COLO829 (cell line): ENCODE measurements at places on chromosomes 1 and 21.

- no peak for DNase-seq
These were observed 9.6 kb upstream of the BGLAP start for GRCh38 chr1:156232201-156232894.

- DNase-seq = no peak
These were observed 39.9 kb downstream of the ACP6 start for GRCh38 chr1:147630447-147630846.

GRCh38 chr1:84757301-84757700 lies 67.0 kb upstream of the SSX2IP start:
- DNase-seq = no peak

DNA sequence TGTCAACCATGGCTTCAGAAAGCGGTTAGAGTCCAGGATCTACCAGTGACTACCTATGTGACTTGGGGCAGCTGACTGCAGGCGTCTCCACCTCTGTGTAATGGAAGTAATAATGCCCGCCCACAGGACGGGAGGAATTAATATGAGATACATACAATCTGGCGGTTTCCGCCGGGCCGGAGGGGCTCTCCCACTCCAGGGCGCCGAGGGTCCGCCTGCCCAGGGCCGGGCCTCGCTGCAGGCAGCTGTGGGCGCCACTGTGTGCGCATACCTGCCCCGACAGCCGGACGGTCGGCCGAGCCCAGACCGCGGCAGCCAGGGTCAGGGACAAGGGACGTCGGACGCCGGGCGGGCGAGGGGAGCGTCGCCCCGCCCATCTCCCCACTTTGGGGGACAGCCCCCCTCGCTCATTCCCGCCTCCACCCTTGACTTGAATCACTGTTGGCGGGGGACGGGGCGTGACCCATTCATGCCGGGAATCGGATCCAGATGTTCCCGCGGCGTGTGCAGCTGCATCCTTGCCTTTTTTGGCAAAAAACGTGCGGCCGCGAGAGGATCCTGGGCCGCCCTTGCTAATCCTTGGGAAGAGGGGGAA lies 6.0 kb upstream of the SF3A3 start:
- no peak for DNase-seq

DNA sequence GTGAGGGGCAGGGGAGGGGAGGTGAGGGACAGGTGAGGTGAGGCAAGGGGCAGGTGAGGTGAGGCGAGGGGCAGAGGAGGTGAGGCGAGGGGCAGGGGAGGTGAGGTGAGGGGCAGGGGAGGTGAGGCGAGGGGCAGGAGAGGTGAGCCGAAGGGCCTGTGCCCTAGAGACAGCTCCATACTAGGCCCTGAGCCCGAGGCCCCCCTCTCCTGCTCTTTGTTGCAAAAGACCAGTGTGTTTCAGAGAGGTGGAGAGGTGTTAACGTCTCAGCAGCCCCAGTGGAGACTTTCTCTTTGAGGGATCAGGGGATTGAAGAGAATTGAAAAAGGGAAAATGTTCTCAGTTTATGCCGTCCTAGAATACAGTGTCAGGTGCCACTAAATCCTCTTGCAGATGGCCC lies 44.2 kb downstream of the EPHB2 start:
- no peak for DNase-seq

DNA sequence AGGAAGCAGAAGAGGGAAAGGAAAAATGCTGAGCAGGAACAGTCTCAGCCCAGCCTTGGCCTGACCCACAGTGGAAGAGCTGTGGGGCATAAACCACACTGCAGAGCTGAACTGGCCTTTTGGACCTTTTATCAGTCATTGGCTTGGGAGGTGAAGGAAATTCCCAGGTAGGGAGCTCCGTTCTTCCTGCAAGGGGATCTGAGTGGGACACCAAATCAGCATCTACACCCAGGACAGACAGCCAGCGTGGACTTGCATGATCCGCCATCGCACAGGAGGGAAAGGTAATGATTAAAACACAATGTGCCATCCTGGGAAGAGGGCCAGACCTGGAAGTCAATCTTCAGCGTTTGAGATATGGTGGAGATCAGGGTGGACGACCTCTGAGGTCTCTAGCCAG lies 1.2 kb upstream of the MTFR1L start:
- DNase-seq = no peak

DNA sequence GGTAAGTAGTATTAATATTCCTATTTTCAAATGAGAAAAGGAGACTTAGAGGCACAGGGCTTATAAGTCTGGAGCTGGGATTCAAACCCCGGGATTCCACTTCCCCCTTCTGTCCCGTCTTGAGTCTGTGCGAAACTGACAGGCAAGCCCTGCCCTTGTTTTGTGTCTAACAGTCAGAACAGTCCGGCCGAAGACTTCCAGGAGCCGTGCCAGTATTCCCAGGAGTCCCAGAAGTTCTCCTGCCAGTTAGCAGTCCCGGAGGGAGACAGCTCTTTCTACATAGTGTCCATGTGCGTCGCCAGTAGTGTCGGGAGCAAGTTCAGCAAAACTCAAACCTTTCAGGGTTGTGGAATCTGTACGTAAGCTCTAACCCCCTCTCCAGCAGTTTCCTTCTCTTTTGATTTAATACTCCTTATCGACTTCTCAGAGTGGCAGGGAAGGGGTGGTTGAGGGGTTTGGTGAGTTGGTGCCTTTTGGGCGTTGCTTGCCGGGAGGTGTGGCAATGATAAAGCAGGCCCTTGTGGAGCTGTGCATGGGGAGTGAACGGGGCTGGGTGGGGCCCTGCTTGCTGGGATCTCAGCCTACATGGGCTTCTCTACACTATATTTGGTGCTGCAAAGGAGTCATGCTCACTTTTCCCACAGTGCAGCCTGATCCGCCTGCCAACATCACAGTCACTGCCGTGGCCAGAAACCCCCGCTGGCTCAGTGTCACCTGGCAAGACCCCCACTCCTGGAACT lies 29.4 kb downstream of the IL6R start:
- no peak for DNase-seq
